ENCODE measurements at places on chromosomes 3 and 15.

GRCh38 chr15:52518487-52519371 lies 10.0 kb downstream of the MYO5A start:
- DNase-seq: no peak

GRCh38 chr15:33107950-33108349 lies 86.6 kb downstream of the FMN1 start:
- DNase-seq: no peak

DNA sequence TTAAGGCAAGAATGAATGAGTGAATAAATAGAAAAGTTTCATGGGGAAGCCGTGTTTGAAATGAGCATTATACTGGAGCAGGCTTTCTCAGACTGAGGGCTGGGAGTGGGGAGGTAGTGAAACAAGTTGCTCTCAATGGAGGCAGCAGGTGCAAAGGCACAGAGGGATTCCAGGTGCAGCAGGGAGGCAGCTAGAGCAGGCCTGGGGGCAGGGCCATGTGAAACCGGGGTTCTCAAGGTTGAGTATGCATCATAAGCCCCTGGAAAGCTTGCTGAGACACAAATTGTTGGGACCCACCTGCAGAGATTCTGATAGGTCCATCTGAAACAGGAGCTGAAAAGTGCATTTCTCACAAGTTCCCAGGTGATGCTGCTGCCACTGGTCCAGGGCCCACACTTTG lies 45.3 kb downstream of the BFSP2 start:
- DNase-seq: no peak

DNA sequence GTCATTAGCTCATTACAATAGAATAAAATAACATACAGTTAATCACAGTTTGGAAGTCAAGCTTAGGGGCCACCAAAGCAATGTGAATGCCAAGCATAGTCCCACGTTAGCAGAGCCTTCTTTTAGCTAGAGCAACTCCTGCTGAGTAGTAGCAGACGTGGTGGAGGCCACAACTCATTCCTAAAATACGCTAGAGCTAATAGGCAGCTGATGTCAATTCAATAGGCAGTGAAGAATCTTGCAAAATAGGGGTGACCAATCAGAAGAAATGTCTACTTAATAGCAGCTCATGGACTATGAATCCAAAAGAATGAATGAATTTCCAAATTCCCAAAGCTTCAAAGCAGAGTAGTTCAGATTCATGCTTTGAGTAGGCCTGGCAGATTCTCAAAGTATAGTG lies 292.9 kb upstream of the RORA start:
- DNase-seq: no peak

- DNase-seq: no peak
Observed at GRCh38 chr3:34678575-34678974, 880.1 kb downstream of the PDCD6IP start.

GRCh38 chr15:48868536-48868935 lies 9.4 kb upstream of the EID1 start:
- peak; percentile 64 for DNase-seq

DNA sequence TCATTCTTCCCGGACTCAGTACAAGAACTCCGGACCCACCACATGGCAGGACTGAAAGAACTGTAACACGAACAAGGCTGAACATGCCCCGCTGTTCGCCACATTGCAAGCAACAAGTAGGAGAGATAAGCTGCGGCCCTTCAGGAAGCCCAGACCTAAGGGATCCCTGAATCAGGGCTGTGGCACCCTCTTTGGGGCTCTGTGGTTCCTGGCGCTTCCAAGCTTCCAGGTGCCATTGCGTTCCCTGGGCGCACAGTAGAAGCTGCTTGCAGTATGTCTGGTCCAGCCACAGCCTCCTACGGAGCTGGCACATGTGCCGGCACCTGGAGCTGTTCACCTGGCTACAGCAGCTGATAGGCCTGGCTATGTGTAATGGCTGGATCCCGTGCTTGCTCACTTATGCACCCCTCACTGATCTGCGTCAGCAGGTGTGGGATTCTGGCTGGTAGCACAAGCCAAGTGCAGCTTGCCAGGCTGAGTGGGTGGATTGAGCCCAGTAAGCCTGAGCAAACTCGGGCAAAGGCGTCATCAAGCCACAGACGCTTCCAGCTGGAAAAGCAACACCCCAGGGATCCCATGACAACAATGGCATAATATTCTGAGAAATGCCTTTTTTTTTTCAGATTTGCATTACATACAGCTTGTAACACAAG lies 748.6 kb upstream of the GBE1 start:
- DNase-seq: no peak

DNA sequence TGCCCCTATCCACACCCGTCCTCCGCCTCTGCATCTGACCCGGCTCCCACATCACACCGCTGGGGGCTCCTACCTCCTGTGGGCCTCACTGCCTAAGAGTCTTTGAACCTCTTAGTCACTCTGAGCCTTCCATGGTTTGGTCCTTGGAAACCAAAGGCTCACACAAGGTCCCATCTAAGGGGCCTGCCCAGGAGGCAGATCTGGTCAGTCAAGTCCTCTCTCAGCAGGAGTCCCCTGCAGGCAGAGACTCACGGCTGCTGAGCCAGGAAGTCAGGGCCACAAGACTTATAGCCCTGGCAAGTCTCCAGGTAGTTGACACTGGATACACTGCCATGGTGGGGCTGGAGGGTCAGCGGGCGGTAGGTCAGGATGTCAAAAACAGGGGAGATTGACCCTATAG lies 31.2 kb upstream of the ALDH1L1 start:
- no peak for DNase-seq

GRCh38 chr15:94644433-94644832 lies 413.1 kb downstream of the MCTP2 start:
- no peak for DNase-seq

DNA sequence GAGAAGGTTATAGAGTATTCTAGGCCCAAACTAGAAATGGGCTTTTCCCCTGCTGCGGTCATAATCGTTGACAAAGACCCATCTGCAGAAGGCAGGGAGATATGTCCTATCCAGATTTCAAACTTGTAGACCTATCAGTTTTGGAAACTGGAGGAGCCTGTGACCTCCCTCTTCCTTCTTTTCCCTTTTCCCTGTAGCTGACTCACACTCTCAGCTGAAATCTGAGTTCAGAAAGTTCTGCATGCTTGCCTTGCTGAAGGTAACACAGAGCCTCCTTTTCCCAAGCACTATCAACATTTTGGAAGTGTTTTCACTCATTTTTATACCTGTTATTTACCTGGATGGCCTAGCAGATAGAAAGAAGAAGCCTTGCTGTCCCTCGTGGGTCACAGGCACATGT lies 59.1 kb upstream of the PSMD6 start:
- DNase-seq: no peak

DNA sequence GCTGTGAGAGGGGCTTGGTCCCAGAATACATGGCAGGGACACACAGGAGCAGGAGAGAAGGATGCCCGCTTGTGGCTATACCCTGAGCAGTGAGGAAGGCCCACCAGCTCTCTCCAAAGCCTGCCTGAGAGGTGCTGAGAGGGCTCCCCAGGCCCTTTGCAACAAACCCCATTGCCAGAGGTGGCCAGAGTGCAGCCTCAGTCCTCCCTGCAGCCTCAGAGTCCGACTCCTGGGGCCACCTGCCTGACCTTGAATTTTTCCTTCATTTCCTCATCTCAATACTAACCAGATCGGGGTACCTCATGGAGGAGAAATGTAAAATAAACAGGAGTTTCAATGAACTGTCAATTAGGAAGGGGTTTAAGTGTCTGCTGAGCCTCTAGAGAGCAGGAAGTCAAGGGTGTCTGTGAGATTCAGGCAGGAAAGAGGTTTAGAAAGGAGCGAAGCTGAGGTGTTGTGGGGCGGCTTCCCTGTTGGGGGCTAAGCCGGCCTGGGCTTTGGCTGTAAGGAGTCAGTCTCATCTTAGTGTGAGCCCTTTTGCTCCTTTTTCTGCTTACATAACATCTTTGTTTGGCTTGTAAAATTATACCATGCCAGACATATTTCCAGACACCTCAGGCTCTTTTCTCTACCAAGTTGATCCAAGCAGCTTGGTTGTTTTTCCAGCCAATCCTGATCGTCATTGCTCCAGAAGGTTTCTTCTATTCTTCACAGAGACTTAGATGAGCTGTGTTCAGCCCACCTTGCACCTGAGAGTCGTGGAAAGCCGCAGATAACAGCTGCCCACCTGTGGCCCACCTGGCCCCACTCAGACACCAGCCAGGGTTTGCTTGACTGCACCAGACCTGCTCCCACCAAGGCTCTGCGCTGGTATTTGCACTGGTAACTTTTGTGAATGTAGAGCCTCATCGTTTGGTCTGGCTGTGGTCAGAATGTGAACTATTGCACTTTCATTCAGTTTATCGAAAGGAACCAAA lies 36.7 kb downstream of the CMTM7 start:
- no peak for DNase-seq

DNA sequence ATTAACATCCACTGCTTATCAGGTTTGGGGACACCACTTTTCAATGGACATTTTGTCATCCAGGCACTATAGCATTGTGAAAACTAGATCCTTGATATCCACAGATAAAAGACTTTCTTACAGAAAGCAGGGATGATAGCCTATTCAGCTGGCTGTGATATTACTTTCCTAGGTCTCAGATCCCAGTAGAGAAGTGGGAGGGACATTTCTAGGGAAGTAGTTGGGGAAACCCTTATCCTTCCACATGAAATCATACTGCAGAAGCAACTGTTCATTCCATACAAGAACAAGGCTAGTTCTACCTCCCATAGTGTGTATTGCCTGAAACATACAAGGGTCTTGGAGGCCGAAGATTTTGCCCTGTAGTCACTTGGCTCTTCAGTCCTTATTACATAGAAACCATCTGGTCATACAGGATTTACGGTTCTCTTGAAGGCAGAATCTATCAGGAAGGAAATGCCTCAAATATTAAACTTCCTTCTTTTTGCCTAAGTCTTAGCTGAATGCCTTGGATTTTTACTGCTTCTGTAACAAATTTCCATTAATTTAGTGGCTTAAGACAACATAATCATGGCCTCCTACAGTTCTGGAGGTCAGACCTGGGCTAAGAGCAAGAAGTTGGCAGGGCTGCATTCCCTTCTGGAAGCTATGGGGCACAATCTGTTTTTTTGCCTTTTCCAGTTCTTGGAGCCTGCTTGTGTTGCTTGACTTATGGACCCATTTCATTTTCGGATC lies 119.4 kb downstream of the ECT2 start:
- DNase-seq: no peak

GRCh38 chr3:129058441-129059200 lies 2.0 kb upstream of the GP9 start:
- DNase-seq: no peak

DNA sequence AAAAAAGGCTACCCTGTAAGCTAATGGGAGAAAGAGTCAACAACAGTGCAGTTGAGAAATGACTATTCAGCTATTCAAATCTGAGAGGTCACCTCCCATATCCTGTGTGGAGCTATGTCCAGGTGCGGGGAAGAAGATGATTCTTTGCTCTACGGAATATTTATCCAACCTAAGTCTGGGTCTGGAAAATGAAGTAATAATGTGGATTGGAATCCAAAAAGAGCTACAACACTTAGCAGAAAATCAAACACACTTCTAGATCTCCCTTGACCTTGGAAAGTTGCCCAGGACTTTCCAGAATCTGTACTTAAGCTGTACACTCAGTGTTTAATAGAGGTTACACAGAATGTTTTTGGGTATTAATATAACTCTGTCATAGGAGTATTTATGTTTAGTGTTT lies 251.9 kb downstream of the NAALADL2 start:
- DNase-seq: no peak

DNA sequence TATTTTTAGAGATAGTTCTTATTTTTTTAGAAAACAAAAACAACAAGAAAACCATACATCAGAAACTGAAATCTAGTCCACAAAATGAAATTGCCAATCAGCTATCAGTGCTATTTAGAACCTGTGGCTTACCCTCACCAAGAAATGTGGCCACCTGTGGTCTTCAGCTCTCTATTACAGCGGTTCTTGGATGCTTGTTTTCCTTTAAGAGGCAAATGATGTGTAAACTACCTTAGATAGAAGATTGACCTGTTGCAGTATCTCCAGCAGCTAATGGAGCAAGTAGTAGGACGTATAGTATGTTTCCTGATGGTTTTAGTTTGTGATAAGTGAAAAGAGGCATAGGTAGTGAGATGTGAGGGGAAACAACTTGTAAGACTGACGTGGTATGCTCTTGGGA lies 21.2 kb downstream of the TFG start:
- no peak for DNase-seq

DNA sequence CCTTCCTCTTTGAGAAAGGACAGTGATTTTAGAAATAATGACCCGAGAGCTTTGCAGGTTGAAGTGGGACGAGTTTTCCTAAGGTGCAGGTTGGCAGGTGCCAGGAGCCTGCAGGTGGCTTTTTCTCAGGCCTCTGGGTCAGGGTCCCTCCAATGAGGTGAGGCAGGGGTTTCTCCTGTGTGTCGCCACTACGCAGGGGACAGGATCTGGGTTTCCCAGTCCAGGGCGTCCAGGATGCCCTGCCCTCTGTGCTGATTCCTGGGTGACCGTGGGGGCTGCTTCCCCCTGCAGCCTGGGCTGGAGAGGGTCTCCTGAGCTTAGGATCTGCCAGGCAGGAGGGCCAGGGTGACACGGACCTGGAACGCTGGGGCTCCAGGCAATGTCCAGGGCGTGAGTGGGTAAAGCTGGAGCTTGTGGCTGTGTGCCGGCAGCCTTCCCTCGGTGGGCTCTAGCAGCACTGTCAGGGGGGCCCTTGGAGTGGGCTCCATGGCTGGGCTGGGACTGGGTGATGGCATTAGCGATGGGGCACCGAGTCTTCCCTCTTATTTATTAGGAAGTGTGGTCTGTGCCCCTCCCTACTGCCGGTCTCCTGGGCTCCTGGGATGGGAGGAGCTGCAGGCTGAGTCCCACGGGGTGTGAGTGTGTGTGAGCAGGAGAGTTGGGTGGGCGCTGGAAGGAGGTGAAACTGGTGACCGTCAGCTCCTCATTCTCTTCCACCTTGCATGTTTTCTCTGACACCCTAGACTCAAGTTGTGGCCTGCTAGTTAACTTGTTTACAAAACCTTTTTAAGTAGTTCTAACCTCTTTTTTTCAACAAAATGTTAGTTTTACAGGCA lies 1.8 kb downstream of the APBA2 start:
- no peak for DNase-seq

- DNase-seq: no peak
Observed at GRCh38 chr3:59777667-59778077, 727.8 kb upstream of the CFAP20DC start.

DNA sequence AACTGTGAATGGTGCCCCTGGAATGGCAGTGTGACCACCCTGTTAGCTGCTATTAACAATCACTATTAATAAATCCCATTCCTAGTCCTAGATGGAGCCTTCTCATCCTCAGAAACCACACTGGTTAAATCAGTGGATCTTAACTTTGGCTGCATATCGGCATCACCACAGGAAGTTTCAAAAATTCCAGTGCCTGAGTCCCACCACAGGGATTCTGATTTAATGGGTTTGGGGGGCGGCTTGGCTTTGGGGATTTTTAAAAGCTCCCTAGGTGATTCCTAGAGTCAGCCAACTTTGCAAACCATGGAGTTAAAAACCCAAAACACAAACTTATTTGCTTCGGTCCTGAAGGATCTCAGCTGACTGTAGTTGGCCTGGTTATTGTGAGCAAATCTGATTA lies 3.1 kb downstream of the FAM107A start:
- no peak for DNase-seq

DNA sequence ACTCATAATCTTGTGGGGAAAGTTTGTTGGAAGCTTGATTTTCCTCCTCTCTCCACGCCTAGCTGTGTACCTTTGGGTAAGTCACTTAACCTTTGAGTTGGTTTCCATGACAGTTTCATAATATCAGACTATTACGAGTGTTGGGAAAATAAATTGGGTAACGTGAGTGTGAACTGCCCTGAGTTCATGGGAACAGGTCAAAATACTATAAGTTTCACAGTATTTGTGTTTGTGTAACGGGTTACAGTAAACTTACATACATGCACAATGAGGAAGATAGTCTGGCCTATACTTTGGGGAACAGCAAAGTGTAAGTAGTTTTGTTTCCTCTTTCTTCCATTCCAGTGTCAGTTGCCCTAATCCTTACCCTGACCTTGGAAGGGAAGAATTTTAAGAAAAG lies 509.9 kb downstream of the MECOM start:
- DNase-seq: no peak

Measured in BJ (cell line).